Fibroblast of skin of left biceps (primary cell): ENCODE measurements at places on chromosomes 7 and 10.

- DNase-seq, result no peak
Observed at GRCh38 chr10:124691002-124691401, 53.2 kb downstream of the FAM53B start.

DNA sequence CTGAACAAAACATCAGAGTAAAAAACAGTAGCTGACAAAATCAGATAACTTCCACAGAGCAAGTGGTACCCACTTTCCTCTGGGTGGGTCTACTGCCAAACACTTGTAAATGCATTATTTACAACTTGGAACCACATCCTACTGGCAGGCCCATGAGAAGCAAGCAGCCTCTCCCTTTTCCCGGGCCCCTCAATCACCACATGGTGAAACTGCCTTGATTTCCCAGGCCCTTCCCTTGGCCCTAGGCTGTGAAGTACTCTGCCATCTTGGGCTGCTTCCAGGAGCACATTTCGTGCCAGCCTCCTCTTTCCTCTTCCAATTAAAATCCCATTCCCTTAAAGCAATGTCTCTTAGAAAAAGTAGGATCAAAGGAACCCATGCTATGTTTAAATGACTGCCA, 71.4 kb downstream of the CUZD1 start:
- DNase-seq, result no peak

DNA sequence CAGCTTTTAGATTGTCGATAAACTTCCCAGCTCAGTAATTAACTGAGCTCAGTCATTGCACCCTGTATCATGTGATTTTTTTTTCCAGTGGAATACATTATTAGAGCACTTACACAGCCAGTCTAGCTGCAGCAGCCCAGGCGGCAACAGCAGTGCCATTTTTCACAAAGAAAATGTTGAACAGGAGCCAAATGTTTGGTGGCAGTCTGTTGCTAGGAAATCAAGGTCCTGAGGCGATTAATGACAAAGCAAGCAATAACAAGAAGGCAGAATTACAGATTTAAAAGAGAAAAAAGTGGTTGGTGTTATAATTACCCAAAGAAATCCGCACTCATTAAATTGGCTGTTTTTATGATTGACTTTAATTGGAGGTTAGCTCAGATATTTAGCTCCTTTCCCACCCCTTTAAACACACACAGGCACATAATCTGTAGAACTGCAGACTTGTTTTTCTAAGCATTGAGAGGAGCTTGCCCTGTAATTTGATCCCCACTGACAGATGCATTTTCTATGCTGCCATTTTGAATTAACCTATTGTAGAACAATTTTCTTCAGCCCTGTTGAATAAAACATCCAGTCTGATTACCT, 267.4 kb downstream of the ADK start:
- no peak for DNase-seq

GRCh38 chr10:61778137-61778536, 115.4 kb downstream of the CABCOCO1 start:
- DNase-seq, result no peak

- no peak for DNase-seq
Observed at GRCh38 chr10:57094965-57095364, 733.9 kb upstream of the ZWINT start.

- DNase-seq, result no peak
Observed at GRCh38 chr7:130902755-130903357, 168.8 kb upstream of the KLF14 start.

- DNase-seq, result no peak
Observed at GRCh38 chr7:157165987-157166386, 27.3 kb downstream of the UBE3C start.

DNA sequence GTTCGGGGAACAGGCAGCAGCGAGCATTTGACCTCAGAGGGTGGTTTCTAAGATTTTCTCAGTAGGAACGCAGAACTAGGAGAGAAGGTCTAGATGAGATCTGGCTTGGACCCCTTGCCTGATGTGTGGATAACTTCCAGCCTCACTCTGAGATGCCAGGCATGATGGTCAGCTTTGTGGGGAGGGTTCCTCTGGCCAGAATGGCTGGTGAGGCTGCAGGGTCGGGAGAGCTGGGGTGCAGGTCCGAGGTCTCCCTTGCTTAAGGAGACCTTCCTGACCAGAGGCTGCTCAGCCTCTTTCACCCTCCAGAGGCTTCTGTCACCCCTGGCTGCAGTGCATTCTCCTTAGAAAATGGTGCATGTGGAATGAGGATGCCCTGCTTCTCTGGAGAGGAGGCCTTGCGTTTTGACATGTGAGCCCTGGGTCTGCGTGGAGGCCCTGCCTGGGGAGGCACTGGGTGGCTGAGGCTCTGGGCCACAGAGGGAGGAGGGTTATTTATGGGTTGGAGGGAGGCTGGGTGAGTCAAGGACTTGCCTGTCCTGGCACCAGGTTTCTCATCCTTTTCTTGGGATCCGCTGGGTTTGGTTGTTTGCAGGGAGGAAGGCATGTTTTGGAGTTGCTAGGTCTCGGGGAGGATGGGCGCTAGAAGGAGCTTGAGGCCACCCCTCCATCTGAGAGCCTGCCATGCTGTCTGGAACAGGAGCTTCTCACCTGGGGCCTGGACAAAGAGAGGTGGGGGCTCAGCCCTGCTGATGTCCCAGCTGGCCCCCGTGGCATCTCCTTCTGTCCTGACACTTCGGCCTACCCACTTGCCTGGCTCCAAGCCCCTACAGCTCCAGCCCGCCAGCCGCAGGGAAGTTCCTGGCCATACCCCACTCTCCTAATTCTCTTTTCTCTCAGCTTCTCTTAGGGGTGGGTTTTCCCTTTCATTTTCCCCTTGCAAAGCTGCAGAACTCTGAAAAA, 3.9 kb downstream of the FAM241B start:
- DNase-seq, result no peak

- DNase-seq, result no peak
Observed at GRCh38 chr7:91420606-91421005, 156.4 kb downstream of the FZD1 start.

- no peak for DNase-seq
Observed at GRCh38 chr10:7383442-7383841, 27.4 kb downstream of the SFMBT2 start.

DNA sequence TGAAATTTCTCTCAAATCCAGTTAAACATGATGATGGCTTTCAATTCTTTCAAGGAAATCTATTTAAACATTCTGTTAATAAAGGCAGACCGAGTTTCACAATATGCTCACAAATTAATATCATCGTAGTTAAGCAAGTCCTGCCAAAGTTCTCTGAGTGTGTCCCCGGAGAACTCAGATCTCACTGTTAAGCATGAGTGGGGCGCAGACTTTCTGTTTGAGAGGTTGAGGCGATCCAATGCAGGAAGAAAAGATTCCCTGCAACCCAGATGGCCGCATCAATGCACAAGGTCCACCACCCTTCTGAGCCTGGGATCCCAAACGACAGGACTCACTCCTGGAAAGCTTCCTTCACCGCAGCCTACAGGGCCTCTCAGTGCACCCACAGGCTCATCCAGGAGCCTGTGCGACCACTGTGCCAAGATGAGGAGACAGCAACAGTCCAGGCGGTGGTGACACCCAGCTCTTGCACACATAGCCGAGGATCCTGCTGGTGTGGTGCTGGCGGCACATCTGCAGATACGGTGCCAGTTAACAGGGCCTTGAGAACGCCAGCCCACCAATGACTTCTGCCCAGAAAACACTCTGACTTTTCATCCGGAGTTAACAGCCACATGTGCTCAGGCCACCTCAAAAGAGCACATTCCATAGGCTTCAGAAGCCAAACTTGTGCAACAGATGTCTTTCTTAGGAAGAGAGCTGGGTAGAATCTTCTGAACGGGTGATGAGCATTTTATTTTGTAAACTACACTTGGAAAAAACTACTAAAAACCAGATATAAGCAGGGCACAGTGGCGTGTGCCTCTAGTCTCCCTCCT, 102.1 kb downstream of the ZRANB1 start:
- no peak for DNase-seq

GRCh38 chr7:108189733-108190388, 59.7 kb upstream of the LAMB4 start:
- DNase-seq, result no peak

DNA sequence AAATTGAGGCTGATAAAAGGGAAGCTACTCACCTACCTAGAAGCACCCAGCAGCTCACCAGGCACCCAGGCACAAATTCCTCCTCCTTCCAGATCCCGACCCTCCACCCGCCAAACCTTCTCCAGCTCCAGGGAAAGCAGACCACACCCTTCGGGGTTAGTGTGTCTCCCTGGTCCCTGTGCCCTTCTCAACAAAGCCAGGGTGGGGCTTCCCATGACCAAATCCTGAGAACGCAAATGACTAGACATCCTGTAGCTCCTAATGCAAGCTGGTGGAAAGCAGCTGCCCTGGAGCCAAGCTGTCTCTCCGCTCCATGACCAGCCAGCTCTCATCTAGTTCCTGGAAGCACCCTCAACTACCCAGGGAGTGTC, 4.4 kb downstream of the TBX20 start:
- DNase-seq, result no peak
